Psoas muscle (tissue), 8 donors: ENCODE measurements at places on chromosomes 6 and 20.
A peak's percentile ranks its signal among the peaks of the same experiment; 100 is the strongest.

- no peak for DNase-seq
Observed at GRCh38 chr6:33888664-33889200, 84.9 kb upstream of the MLN start.

GRCh38 chr6:12490904-12491571 is 200.9 kb downstream of the EDN1 start:
- DNase-seq = no peak

GRCh38 chr6:30554962-30555815 is 1.1 kb downstream of the GNL1 start:
- peak; percentile 75 for DNase-seq

GRCh38 chr6:31268836-31269235 is 3.1 kb downstream of the HLA-C start:
- no peak for DNase-seq

GRCh38 chr6:42742116-42742894 is 3.6 kb downstream of the TBCC start:
- no peak for DNase-seq

GRCh38 chr6:12911427-12911826 is 194.9 kb downstream of the PHACTR1 start:
- no peak for DNase-seq

DNA sequence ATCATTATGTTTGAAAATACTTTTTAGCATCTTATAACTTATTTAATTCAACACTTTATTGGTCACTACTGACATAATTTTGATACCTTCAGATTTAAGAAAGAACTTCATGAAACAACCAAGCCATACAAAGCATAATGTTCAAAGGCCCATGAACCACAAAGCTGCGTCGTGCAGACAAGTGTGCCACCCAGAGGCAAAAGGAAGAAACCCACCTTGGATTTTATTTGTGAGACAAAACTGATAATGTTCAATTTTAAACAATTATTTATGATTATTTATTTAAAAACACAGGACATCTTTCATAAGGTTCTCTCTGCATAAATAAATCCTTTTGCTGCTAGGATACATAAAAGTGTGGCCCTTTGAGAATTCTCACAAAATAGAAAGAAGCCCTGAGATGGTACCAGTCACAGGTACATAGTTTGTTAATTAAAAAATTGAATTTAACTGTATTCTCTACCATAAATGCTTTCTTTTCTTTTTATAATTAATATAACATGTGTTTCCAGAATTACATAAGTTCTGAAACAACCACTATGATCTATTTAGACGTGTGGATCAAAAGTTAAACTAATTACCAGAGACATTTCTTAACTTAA is 143.7 kb downstream of the RALGAPA2 start:
- DNase-seq = no peak

GRCh38 chr6:69820018-69820417 is 23.2 kb upstream of the LMBRD1 start:
- DNase-seq = no peak

GRCh38 chr6:111600154-111600553 is 5.5 kb downstream of the TRAF3IP2 start:
- no peak for DNase-seq

DNA sequence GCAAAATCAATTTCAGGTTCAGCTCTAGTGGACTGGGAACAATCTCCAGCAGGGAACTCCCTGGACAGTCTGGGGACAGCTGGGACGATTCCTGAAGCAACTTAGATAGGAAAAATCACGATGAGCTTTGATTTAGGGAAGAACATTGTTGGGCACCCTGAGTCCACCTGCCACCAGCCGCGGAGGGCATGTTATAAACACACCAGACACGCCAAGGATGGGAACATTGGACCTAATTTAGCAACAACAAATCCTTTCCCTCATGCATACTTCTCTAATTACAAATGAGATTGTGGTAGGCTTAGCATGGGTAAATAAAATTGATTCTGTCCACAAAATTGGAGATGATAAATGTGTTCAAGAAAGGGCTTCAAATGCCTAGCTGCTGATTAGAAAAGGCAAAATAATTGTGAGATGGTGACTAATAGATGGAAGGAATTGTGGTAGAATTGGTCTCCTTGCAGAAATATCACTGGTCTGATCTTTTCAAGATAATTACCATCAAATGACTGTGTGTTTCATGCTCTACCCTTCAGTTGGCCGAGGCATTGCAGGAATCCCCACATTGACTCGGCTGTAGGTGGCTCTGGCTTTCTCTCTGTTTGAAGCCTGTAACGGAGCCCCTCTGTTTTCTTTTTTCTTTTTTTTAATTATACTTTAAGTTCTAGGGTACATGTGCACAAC is 6.1 kb upstream of the NANP start:
- no peak for DNase-seq

- no peak for DNase-seq
Observed at GRCh38 chr20:64077541-64077875, 1.8 kb downstream of the RGS19 start.

DNA sequence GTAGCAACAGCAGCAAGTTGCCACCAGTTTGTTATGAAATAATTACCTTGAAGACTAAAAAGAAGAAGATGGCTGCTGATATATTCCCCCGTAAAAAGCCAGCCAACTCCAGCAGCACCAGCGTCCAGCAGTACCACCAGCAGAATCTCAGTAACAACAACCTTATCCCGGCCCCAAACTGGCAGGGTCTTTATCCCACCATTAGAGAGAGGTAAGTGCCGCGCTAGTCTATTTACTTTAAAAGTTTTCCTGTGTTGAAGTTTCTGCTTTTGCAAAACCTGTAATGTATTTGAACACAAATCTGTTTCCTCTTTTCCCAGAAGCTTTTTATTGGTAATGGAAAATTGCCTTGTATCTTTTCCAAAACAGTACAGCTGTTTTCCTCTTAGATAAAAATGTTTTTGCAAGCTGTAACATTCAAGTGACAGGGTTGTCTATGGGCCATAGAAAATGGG is 725 bp downstream of the BTBD3 start:
- DNase-seq = no peak

GRCh38 chr6:167005350-167006159 is 6.4 kb downstream of the CEP43 start:
- DNase-seq = peak; percentile 33

DNA sequence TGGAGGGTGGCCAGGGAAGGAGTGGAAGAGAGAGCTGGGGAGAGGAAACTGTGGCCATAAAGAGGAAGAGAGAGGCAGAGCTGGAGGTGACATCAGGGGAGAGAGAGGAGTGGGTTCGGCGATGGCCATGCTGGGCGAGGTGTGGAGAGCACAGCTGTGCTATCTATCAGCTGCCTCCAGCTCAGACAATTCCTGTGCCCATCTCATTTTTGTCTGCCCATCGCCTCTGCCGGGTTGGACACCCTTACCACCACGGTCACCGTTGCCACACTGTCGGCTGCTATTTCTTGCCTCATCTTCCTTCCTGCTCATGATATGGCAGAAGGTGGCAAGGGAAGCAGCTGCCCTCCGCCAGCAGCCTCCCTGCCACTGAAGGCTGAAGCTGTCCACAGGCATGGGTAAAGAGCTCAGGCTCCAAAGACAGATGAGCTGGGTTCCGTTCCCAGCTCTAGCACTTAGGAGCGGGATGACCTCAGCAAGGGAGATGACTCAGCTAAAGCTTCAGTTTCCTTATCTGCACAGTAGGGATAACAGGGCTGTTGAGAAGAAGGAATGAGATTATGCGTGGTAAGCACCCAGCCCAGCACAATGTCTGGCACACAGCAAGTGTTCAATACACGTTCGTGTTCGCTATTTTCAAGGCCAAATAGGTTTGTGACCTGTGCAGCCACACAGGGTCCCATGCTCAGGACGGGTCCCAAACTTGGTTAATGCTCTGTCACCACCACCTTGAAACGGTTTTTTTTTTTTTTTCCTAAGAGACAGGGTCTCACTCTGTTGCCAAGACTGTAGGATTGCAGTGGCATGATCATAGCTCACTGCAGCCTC is 21.9 kb upstream of the TAF8 start:
- DNase-seq = no peak

DNA sequence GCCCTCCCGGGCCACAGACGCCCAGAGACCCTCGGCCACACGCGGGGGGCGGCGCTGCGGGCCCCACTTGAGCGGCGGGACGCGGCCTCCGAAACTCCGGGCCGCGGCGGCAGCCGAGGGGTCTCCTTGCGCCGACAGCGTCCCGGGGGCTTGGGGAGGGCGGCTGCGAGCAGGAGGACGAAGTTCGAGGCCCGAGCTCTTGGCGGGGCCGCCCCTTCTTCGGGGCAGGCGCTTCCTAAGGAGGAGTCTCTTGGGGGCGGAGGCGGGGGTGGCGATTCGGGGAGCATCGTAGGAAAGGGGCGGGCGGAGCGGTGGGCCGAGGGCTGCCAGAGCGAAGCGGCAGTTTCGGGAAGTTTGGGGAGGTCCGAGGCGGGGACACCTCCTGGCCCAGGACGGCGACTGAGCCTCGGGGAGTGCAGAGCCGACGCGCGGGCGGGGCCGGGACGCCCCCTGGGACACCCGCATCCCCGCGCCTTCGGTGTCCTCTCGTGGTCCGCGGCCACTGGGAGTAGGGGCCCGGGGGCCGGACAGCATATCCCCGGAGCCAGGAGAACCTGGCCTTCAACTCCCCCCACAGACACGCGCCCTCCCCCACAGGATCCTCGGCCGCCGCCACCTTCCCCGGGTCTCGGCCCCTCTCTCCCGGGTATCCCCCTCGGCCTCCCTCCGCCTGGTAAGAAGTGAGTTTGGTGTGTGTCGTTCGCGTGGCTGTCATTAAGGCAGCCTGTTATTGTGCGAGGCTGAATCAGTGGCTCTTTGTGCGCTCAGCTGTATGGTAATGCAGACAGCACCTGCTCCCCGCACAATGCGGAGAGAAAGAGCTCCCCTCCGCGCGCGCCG is 613 bp upstream of the DLL1 start:
- peak; percentile 69 for DNase-seq

DNA sequence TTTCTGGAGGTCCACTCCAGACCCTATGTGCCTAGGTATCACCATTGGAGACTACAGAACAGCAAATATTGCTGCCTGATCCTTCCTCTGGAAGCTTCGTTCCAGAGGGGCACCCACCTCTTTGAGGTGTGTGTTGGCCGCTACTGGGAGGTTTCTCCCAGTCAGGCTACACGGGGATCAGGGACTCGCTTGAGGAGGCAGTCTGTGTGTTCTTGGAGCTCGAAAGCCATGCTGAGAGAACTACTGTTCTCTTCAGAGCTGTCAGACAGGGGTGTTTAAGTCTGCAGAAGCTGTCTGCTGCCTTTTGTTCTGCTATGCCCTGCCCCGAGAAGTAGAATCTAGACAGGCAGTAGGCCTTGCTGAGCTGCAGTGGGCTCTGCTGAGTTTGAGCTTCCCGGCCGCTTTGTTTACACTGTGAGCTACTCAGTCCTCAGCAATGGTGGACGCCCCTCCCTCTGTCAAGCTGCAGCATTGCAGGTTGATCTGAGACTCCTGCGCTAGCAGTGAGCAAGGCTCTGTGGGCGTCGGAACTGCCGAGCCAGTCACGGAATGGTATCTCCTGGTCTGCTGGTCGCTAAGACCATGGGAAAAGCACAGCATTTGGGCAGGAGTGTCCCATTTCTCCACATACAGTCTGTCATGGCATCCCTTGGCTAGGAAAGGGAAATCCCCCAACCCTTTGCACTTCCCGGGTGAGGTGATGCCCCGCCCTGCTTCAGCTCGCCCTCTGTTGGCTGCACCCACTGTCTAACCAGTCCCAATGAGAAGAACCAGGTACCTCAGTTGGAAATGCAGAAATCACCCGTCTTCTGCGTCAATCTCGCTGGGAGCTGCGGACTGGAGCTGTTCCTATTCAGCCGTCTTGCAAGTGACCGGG is 32.5 kb upstream of the ASCC3 start:
- DNase-seq = no peak

- no peak for DNase-seq
Observed at GRCh38 chr6:21426841-21427490, 166.6 kb upstream of the SOX4 start.

- no peak for DNase-seq
Observed at GRCh38 chr6:81749707-81750106, 2.8 kb downstream of the TENT5A start.

- peak; percentile 95 for DNase-seq
Observed at GRCh38 chr6:84227434-84228197, at the start of gene CEP162. Gene CEP162 (minus strand): TSS chr6:84227643. CDS start chr6:84226393, 1,250 bp downstream.

DNA sequence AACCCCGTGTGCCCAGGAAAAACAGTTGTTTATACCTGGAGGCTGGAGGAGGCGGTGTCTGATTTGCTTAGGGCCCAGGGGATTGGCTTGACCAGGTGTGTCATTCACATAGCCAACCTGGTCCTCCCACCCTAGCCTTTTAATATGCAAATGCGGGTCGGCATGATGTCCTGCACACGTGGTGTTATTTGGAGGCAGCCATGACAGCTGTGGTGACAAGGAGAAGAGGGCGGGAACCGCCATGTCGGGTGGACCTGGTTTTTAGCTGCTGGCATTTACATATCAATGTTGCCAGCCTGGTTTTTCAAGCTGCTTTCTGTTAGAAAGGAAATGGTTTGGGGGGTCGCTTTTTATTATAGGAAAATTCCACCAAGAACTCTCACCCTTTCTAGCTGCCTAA is 291.4 kb upstream of the QKI start:
- DNase-seq = no peak

- no peak for DNase-seq
Observed at GRCh38 chr6:170460641-170461040, 92.5 kb downstream of the PSMB1 start.

DNA sequence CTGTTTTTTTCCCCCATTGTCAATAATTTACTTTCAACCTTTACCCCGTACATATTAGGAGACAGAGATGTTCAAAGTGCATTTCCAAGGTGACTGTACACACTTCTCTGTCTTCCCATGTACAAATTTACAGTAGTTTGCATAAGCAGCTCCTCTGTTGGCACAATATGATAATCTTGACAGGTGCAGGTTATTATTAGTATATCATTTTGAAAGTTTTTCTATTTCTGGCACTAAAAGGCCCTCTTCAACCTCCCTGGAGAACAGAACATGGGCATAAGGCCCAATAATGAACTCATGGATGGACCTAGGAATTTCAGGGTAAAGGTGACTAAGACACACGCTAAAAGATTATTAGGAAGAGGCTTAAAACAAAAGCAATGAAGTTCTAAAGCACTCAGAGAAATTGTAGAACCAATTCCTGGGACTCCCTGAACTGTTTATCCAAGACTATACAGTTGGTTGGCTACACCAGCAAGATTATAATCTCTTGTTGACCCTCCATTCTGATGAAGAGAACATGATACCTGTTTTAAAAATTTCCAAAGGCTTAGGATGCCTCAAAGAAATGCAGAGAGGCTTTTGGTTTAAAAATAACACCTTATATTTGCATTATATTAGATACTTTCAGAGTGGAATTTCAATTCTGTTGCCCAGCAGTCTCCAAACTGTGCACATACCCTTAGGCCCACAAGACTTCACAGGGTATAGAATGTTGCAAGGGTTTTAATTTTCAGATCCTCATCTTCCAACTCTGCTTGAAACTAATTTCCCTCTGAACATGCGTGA is 1.1 kb downstream of the AIG1 start:
- DNase-seq = no peak

GRCh38 chr20:17641520-17641964 is 40.5 kb downstream of the RRBP1 start:
- no peak for DNase-seq
